ENCODE measurements at places on chromosomes 6 and 20.

GRCh38 chr6:160510199-160510598 lies 153.9 kb downstream of the LPA start:
- DNase-seq: no peak

DNA sequence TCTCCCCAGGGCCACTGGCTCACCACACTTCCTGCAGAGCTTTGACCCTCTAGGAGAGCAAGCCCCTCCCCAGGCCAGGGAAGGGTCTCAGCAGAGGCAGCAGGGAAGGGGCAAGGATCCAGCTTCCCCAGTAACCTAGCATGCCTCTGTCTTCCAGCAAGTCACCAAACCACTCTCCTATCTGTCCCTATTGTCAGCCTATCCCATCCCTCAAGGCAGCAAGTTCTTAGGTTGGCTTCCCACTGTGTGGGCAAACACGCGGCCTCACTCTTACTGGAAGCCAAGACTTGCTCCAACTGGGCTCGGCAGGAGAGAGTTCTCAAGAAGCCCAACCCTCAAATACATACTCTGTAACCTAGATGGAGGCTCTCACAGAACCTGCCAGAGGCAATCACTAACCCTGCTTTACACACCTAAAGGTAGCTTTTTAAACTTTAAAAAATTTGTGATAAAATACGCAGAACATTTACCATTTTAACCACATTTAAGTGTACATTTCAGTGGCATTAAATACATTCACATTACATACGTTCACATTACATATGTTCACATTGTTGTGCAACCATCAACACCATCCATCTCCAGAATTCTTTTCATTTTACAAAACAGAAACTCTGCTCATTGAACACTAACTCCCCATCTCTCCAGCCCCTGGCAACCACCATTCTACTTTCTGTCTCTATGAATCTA lies 58.5 kb downstream of the MRPL14 start:
- no peak for DNase-seq

- DNase-seq: no peak
These were observed 9.1 kb downstream of the RBM38 start for GRCh38 chr20:57400231-57400701.

DNA sequence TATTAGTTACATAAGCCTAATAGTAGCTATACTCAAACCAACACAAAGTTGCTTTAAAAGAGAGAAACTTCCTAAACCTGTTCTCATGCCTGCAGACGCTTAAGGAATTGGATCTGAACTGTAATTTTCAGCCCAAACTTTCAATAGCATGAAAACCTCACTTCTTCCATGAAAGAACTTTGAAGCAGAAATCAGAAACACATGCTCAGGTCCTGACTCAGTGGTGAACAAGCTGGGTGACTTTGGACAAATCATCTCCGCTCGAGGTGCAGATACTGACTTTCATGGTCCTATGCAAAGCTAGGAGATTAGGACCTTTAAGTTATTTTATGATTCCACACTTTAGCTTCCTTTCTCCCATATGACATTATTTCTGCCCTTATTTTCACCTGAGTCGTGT lies 36.5 kb downstream of the NOX3 start:
- no peak for DNase-seq

DNA sequence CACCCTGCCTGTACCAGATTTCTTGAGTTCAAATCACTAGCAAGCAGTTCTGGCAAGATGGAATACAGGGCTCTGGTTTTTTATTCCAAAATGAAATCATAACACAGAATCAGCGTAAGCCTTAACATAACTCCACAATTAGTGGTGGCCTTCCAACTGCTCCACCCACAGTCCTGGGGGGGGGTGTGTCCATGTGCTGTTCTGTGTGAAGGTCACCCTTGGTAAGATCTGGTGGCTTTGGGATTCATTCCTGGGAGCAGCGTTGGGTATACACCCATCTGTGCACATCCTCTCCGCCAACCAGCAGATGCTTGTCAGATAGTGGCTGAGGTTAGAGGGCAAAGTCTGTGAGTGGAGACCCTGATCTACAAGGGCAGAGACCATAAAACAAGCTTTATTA lies 49.9 kb upstream of the CD83 start:
- DNase-seq: no peak

- DNase-seq: no peak
These were observed 79.8 kb upstream of the CCN6 start for GRCh38 chr6:111973927-111974639.

GRCh38 chr6:47162793-47163192 lies 120.7 kb upstream of the ADGRF1 start:
- no peak for DNase-seq

DNA sequence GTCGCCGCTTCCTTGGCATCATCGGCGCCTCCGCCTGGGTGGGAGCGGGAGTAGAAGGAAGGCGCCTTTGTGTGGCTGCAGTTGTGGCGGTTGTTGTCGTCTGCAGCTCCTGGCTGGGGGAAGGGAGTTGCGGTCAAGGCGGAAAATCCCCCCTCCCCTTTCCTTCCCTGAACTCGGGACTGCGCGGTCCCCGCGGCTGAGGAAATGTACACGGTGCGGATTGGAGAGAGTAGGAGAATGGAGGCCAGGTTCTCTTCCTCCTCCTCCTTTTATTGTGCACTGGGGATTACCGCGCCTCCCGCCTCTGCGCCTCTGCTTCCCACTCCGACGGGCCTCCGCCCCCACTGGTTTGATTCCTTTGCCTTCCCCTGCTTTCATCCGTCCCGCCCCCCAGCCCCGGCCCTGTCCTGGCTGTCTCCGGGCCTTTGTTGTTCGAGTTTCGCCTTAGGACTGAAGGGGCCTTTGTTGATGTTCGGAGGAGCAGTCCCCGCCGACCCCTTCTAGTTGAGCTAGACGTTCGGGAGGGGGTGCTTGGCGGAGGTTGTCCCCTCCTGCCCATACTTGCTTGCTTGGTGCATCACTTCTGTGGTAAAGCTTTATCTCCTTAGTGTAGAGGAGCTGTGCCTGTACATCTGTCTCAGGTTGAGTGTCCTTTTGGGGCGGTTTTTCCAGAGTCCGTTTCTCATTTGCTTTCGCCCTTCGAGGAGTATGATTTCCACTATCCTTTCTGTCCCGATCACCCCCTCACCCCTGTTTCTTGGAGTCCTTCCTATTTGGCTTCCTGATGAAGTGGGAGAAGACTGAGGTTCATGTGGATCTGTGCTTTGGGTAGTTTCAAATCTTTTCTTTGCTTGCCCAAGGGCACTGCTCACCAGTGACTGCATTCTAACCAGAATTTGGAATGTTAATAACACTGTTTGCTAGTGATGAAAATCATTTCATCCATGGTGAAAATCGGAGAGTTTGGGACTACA lies 764 bp downstream of the ZNF292 start:
- no peak for DNase-seq

- DNase-seq: no peak
These were observed 168.9 kb downstream of the ATXN1 start for GRCh38 chr6:16592223-16592911.

DNA sequence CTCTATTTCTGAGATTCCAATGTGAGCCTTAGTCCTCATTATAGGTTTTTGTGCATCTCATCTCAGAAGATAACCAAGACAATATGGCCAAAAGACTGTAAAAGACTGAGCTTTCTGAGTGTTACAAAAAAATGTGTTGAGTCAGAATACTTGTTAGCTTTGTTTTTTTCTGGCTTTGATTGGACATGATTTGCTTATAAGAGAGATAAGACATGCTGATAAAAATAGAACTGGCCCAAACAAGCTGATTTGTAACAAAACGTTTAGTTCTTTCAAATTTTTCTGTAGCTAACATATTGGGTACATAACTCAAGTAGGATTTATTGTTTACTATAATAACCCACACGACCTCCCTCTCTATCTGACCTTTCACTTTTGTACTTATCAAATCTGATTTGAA lies 32.9 kb downstream of the FILIP1 start:
- DNase-seq: no peak

- peak; percentile 81 for DNase-seq
These were observed 44.8 kb downstream of the AGPAT4 start for GRCh38 chr6:161228921-161229591.

DNA sequence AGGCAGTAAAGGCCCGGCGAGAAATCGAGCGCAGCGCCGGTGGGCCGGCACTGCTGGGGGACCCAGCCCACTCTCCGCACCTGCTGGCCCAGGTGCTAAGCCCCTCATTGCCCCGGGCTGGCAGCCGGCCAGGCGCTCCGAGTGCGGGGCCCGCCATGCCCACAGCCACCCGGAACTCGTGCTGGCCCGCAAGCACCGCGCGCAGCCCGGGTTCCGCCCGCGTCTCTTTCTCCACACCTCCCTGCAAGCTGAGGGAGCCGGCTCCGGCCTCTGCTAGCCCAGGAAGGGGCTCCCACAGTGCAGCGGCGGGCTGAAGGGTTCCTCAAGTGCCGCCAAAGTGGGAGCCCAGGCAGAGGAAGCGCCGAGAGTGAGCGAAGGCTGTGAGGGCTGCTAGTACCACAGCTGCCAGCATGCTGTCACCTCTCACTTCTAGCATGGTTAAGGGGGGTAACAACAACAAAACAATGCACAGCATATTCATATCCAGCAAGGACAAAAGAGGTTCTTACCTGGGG lies 11.3 kb upstream of the GMPR start:
- no peak for DNase-seq

DNA sequence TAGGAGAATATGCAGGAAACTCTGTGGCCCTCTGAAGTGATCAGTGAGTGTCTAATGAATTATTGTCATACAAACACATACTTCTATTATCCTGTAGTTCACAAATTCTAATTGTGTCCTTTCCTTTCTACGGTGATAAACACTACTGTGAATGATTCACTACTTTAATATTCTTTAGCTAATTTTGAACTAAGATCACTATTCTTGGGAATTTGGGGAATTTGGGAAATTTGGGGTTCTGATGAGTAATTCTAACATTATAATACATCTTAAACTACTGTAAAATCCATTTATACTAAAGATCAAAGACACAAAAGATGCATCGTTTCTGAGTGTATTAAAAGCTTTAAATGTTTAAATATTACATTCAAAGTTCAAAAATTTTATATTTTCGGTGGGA lies 1287.2 kb upstream of the CITED2 start:
- DNase-seq: no peak

- no peak for DNase-seq
These were observed 150.0 kb upstream of the CST7 start for GRCh38 chr20:24798930-24799705.

DNA sequence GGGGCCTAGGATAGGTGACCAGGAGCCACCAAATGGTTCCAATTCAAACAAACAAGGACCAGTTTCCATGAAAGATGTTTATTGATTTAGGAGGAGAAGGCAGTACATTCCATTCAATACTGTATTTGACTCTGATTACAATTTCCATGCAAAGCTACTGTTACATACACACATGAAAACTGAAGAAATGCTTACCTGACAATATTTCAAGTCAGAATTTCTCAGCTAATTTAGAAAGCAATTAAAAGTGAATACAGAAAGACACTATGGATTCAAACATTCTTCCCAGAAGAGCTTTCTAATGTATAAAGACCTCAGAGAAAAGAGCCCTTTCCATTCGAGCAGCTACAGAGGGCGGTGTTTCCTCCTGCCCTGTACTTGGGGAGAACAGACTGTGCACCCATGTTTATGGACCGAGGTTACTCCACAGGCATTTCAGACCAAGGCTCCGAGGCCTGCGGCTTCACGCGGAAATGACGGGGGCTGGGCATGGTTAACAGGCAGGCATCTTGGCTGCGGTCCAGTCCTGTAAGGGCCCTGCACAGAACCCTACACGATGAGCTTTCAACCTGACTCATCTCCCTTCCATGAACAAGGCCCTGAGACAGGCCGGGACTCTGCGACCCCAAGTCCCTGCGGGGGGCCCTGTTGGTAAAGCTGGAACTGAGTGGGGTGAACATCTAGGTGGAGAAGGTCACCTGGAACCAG lies 25.7 kb upstream of the TCFL5 start:
- no peak for DNase-seq

- no peak for DNase-seq
These were observed 167.3 kb downstream of the GRM4 start for GRCh38 chr6:33978412-33979150.

- DNase-seq: no peak
These were observed 10.1 kb upstream of the SIRPD start for GRCh38 chr20:1567392-1568162.

GRCh38 chr6:92779746-92780145 lies 639.6 kb downstream of the EPHA7 start:
- DNase-seq: no peak

DNA sequence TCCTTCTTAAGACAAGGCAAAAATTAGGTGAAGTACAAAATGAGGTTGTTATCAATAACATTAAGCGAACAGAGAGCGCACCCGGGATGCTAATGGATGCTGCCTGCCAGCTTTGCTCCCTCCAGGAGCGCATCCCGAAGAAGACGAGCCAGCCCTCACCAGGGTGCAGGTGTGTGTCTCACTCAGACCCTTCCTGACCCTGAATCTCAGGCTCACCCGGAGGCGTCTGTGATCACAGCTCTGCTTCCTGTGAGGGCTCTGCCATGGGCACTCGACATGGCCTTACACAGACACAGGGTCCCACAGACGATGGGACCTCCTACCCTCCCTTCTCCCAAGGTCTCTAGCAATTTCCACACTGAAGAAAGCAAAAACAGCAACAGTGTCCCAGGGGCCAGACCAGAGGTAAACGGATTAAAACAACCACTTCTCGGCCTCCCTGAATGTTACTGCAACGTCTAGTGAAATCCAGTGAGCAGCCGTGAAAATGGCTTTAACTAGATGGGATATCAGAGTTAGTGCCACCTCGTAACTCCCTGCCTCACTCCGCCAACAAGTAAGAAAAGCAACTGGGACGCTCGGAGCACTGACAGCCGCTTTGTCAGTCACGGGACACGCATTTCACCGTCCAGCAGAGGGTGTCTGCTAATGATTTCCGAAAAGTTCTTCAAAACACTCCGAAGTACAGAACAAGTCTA lies 11.7 kb downstream of the ZBTB46 start:
- DNase-seq: no peak

DNA sequence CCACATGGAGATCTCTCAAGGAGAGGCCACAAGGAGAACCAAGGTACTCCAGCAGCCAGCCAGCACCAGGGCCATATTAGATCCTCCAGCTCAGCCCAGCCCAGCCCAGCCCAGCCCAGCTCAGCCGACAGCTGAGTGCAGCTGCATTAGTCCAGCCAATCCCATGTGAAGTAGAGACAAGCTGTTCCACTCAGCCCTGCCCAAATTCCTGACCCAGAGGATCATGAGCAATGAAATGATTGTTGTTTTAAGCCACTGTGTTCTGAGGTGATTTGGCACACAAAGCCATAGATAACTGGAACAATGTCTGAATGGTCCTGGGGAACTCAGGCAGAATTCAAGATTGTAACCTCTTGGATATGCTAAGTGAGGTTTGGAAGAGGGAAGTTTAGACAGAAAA lies 59.5 kb upstream of the BMP2 start:
- DNase-seq: no peak

DNA sequence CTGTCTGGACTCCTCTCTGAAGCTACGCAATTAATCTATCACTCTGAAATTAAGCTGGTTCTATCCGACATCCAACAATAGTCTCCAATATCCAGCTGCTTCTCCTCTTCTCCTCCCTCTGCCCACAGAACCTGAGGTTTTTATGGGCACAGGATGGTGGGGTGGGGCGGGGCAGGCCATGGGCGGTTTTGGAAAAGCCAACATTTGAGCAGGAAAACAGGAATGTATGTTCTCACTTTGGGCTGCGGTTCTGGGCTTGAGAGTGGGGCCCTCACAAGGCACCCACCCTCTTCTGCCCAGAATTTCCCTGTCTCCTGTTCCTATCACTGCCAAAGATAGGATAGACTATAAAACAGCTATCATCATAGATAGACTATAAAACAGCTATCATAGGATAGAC lies 1144.2 kb downstream of the EPHA7 start:
- DNase-seq: no peak

Data from hippocampal formation (tissue), 2 donors.